Activated CD4-positive, CD25-positive, alpha-beta regulatory T cell (primary cell): ENCODE measurements at places on chromosomes 11 and 22.

DNA sequence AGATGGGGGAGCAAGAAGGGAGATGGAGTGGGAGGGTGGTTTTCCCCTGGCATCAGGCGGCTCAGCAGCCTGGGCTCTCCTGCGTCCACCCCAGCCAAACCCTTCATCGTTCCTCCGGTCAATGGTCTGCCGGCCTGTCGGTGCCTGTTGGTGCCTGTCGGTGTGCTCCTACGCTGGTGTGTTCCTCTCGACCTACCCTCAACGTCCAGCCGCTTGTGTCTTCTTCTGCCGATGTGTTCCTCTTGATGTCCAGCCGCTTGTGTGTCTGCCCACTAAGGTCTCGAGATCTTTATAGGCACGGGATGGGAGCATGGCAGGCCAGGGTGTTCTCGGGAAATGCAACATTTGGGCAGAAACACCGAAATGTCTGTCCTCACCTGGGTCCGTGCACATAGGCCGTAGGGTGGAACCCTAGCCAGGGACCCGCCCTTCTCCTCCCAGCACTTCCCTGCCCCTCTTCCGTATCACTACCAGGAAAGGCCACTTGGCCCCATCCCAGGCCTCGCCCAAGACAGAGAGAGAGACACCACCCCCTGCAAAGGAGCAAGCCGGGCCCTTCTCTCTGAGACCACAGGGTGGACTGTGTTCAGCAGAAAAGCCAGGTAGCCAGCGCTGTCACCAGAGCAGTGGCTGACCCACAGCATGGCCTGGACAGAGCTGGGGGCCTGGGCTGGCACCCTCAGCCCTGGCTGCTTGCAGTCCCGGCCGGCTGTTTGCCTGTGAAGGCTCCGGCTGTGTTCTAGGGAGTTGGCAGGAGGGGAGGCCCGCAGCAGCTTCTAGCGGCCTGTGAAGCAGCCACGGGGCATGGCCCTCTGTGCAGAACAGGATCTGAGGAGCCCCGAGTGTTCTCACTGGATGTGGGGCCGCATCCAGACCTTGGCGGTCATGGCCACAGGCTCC, 61.6 kb upstream of the KCNQ1OT1 start:
- DNase-seq: no peak

DNA sequence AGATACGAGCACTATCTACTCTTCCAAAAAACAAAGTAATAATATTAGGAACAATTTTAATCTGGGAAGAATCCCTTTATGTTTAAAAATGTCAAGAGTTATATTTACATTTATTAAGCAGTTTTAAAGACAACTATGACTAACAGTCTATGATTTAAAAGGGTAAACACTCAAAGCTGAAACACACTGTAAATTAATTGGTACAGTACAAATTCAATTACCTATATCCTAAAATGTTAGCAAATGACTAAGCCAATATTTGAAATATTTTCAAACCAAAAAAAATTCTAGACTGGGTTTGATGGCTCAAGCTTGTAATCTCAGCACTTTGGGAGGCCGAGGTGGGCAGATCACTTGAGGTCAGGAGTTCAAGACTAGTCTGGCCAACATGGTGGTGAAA, 36.0 kb upstream of the CHRNA10 start:
- no peak for DNase-seq

GRCh38 chr11:63595296-63595695, 18.9 kb downstream of the PLAAT3 start:
- DNase-seq: no peak

DNA sequence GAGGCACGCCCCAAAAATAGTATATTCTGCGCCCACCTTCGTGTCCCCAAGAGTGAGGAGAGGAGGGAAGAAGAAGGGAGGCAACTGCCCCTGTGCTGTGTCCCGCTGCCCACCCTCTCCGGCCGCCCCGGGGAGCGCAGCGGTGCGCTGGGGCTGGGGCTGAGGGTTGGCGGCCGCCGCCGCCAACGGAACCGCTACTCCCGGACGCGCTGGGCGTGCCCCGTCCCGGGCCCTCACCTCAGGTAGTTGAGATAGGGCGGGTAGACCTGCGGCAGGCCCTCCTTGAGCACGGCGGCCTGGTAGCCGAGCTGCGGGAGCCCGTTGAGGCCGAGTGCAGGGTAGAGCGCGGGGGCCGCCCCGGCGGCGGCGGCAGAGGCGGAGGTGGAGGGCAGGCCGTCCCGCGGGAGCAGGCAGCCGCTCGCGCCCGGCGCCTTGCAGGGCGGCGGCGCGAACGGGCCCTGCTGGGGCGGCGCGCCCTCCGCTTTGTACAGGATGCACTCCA, 2.4 kb downstream of the PGR start:
- no peak for DNase-seq

GRCh38 chr11:4185561-4185960, 91.0 kb downstream of the RRM1 start:
- no peak for DNase-seq

DNA sequence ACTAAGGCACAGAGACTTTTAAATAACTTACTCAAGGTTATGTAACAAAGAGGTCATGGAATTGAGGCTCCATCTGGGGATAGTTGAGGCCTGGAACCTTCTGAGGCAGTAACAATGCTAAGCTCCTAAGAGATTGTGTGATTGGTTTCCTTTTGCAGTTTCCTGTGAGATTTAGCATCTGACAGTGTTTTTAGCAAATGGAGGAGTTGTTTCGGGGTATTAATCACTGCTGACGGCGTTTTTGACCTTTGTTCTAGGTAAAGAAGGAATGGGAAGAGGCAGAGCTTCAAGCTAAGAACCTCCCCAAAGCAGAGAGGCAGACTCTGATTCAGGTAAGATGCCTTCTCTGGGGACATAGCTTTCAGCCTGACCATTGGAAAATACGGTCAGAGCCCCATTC, 32.1 kb upstream of the ST14 start:
- DNase-seq: no peak

DNA sequence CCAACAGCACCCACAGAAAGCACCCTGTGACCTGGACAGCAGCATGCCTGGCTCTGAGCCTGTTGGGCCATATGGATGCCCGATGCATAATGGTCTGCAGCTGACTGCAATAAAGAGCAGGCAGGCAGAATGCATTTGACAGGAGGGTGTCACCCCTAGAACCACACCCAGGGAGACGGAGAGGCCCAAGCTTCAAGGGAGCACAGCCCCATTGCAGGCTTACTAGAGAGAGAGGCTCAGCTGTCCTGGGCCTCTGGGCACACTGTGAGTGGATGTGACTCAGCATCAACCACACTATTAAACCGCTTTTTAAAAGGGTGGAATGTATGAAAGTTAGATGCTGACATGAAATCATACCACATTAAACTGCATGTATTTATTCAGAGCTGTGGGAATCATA, 365.3 kb downstream of the CTTN start:
- no peak for DNase-seq

DNA sequence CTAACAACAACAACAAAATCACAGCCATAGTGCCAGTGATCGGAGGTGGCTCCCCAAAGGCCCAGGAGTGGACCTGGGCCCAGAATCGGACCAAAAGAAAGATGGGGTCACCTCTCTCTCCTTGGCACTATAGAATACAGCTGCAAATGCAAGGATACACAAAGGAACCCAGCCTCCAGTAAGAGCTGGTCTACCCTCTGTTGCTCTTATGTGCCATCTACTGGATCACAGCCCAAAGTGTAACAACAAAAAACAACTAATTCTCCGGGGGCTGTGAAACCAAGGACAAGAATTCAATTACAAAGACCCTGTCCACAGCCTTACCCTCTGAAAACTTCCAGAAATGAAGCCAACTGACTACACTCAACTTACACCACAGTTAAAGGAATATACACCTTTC, 21.6 kb downstream of the OR8G5 start:
- no peak for DNase-seq
